ENCODE measurements at places on chromosomes 3 and 15. TPM values are rescaled to one million over a fixed set of nuclear protein-coding genes. Genes with fewer than 3 reads are reported as not detected.

PLCB2 gene
- 5.6 TPM for total RNA-seq

DNA sequence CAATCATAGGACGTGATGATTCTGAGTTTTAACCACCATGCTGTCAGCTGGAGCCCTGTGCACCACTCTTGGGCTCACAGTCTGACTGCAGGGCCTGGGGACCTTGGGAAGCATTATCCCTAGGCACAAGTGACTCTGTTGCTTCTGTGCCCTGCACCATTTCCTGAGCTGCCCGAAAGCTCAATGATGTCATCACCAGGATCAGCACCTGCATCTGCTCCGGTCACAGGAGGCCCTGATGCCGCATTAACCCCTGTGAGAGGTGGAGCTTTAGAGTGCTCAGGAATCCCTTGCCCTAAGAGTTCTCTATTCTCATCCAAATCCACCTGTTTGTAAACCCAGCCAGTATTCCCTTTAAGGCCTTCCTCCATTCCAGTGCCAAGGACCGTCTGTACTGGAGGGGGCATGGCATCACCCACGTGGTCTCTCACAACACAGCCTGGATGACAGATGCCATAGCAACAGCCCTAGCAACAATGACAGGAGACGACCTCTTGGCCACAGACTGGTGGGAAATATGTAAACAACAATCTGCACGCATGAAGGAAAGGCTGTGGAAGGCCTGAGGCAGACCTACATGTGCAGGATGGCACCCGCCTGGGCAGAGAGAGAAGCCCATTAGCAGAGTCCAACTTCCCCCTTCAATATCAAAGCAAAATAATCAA lies 37.9 kb downstream of the NTRK3 start:
- DNase-seq: no peak

- DNase-seq: no peak
Measured at GRCh38 chr3:159928071-159928491, 60.6 kb upstream of the IL12A start.

GRCh38 chr3:84077479-84077878 lies 881.3 kb upstream of the CADM2 start:
- DNase-seq: no peak

GRCh38 chr3:8745619-8746370 lies 12.2 kb downstream of the CAV3 start:
- DNase-seq: no peak
